IMR-90 (cell line): ENCODE measurements at places on chromosomes 1 and 21. TPM values are rescaled to one million over a fixed set of nuclear protein-coding genes. Genes with fewer than 3 reads are reported as not detected.

DNA sequence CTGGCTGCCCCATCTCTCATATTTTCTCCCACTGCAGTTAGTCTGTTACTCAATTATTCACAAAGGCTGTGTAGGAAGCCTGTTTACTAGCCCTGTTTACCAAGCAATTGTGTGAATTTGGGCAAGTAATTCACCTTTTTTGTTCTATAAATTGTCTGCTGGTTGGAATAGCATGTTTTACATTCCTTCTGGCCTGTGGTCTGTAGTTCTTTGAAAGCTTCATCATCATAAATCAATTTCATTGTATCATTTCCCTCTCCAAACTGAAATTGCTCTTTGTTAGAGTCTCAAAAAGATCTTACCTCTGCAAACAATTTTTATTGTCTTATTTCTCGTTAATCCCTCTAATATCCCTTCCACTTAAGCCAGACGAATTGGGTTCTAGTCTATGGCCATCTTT is 1059.5 kb upstream of the ADGRL4 start:
- H3K4me3 ChIP-seq, result no peak overlapping the region
- no peaks in the 10 kb centered on the region for H3K4me1 ChIP-seq
- no peaks in the 10 kb centered on the region for H3K27me3 ChIP-seq
- H3K27ac ChIP-seq, result no peak overlapping the region
- H3K36me3 ChIP-seq, result no peaks in the 10 kb centered on the region

DNA sequence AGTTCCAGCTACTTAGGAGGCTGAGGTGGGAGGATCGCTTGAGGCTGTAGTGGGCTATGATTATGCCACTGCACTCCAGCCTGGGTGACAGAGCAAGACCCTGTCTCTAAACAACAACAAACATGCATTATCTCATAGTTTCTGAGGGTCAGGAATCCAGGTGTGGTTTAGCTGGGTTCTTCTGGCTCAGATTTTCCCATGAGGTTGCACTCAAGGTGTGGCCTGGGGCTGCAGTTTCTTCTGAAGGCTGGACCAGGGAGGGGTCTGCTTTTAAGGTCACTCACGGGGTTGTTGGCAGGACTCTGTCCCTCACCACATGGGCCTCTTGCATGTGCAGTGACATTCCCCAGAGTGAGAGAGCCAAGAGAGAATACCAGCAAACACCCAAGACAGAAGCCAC is 77.0 kb downstream of the EPHB2 start:
- peaks cover 16% of the 10 kb centered on the region for H3K36me3 ChIP-seq
- DNase-seq, result no peak
- H3K4me1 ChIP-seq, result peaks cover 4% of the 10 kb centered on the region
- no peak overlapping the region for H3K27ac ChIP-seq
- H3K27me3 ChIP-seq, result no peaks in the 10 kb centered on the region
- no peak overlapping the region for H3K4me3 ChIP-seq

GRCh38 chr1:204390751-204391466 is 20.7 kb downstream of the PPP1R15B start:
- peak; percentile 41 for DNase-seq
- no peak overlapping the region for H3K27ac ChIP-seq
- H3K27me3 ChIP-seq, result peaks cover 8% of the 10 kb centered on the region
- H3K36me3 ChIP-seq, result no peaks in the 10 kb centered on the region
- no peak overlapping the region for H3K4me3 ChIP-seq
- no peaks in the 10 kb centered on the region for H3K4me1 ChIP-seq

- no peak overlapping the region for H3K4me3 ChIP-seq
- no peak overlapping the region for H3K27ac ChIP-seq
- H3K27me3 ChIP-seq, result no peaks in the 10 kb centered on the region
- H3K36me3 ChIP-seq, result no peaks in the 10 kb centered on the region
- DNase-seq, result no peak
- peaks cover 22% of the 10 kb centered on the region for H3K4me1 ChIP-seq
Measured at GRCh38 chr21:34999397-34999941, 49.6 kb downstream of the RUNX1 start.

DNA sequence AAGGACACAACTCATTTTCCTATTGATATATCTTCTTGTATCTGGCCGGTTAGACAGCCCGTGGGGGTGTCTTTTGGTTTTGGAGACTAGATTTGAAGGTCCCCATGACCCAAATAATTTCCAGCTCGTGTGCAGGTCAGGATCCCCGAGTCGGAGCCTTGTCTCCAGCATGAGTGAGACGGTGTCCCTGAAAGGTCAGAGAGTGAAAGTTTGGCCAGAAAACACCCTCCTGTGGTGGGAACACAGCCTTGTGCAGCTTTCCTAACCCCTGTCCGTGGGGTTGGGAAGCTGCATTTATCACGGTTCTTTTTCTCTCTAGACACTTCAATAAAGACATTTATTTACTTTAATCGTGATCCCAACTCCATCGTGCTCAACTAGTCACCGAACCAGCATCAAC is 17.6 kb downstream of the COQ8A start:
- H3K36me3 ChIP-seq, result no peaks in the 10 kb centered on the region
- H3K4me1 ChIP-seq, result no peaks in the 10 kb centered on the region; the same call in 1 of the 2 replicates
- no peaks in the 10 kb centered on the region for H3K27me3 ChIP-seq
- no peak for DNase-seq
- H3K4me3 ChIP-seq, result no peak overlapping the region
- H3K27ac ChIP-seq, result no peak overlapping the region

GRCh38 chr21:23858878-23859277 is 1748.4 kb downstream of the MRPL39 start:
- no peak overlapping the region for H3K4me3 ChIP-seq
- no peaks in the 10 kb centered on the region for H3K4me1 ChIP-seq
- no peak overlapping the region for H3K27ac ChIP-seq
- DNase-seq, result no peak
- H3K36me3 ChIP-seq, result no peaks in the 10 kb centered on the region

GRCh38 chr1:46527474-46528296 is 23.8 kb downstream of the KNCN start:
- no peaks in the 10 kb centered on the region for H3K36me3 ChIP-seq
- H3K27ac ChIP-seq, result no peak overlapping the region

DNA sequence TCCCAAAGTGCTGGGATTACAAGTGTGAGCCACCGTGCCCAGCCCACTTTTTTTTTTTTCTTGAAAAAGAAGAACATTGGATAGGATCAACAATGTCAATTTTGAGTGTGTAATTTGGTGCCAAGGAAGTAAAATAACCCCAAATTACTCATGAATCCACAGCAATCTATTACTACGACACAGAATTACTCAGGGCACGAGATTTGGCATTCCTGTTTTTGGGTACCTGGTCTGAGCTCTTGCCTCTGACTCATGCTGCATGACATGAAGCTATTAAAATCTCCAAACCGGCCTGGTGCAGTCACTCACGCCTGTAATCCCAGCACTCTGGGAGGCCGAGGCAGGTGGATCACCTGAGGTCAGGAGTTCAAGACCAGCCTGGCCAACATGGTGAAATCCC is 10.4 kb downstream of the RNF19B start:
- no peak overlapping the region for H3K27ac ChIP-seq
- H3K27me3 ChIP-seq, result no peaks in the 10 kb centered on the region
- peaks cover 5% of the 10 kb centered on the region for H3K4me1 ChIP-seq
- no peak for DNase-seq
- H3K36me3 ChIP-seq, result no peaks in the 10 kb centered on the region

DNA sequence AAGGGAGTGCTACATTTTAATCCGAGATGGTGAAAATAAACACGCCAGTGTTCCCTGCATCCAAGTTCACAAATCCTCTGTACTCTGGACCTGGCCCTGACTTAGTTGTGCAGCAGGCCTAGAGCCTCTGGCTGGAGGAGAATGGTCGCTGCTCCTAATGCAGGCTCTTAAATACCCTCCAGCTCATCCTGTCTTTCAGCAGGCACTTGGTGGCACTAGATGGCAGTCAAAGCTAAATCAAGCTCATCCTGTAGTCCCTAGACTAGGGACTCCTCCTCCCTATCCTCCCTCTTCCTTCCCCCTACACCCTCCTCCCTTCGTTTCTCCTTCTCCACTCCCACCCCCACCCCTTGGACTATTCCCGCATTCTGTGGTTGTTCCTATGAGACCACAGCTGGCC is 41.6 kb upstream of the MTR start:
- no peaks in the 10 kb centered on the region for H3K4me1 ChIP-seq
- no peak overlapping the region for H3K27ac ChIP-seq
- no peaks in the 10 kb centered on the region for H3K27me3 ChIP-seq
- no peaks in the 10 kb centered on the region for H3K36me3 ChIP-seq

DNA sequence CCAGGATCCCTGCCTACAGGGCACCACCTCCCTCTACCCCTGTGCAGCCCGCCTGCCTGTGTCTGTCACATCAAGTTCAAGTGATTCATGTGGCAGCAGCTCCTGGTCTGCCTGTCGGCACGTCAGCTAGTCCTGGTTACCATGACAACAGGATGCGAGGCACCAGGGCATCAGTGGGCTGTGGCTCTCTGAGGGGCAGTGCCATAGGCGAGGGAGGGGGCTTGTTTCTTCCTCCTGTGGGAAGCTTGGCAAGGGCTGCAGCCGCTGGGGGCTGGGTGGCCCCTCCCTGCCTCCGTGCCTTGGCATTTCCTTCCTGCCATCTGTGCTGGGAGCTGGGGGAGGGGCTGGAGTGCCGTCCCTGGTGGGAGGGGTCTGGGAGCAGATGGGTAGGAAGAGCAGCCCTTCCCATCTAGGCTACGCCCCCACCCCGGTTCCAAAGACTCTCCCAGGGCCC is 43.1 kb downstream of the FOXO6 start:
- H3K36me3 ChIP-seq, result no peaks in the 10 kb centered on the region
- no peak overlapping the region for H3K4me3 ChIP-seq
- H3K27ac ChIP-seq, result no peak overlapping the region
- no peak for DNase-seq
- peaks cover 60% of the 10 kb centered on the region for H3K27me3 ChIP-seq
- no peaks in the 10 kb centered on the region for H3K4me1 ChIP-seq

DNA sequence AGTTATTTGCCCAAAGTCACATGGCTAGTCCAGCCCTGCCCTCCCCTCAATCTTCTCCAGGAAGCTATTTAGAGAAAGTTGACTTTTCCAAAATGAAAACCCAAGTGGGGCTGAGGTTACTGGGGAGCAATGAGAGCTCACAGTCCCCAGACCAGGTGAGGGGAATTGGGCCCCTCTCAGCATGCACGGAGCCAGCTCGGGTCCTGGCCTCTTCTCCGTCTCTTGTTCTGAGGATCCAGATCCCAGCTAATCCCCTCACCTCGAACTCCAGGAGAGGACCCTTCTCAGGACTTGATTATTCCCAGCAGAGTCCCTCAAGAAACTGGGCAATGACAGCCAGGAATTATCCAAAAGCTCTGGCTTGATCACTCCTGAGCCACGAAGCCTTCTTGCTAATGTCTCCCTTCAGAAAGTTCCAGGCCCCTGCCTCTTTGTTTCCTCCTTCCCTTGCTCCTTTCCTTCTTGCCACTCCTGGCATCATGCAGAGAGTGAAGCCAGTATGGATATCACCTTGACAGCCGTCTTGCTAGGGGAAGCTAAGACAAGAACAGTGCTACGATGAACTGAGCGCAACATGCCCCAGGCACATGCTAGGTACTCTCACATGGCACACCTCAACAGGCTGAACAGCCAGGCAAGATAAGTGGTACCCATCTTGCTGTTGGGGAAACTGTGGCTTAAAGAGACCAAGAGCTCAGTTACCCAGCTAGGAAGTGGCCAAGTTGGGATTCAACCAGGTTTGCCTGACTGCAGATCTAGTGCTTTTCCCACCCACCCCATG is 51.9 kb downstream of the KLHDC7A start:
- H3K27ac ChIP-seq, result no peak overlapping the region
- DNase-seq, result no peak
- no peaks in the 10 kb centered on the region for H3K36me3 ChIP-seq
- H3K4me1 ChIP-seq, result no peaks in the 10 kb centered on the region
- no peak overlapping the region for H3K4me3 ChIP-seq
- no peaks in the 10 kb centered on the region for H3K27me3 ChIP-seq

DNA sequence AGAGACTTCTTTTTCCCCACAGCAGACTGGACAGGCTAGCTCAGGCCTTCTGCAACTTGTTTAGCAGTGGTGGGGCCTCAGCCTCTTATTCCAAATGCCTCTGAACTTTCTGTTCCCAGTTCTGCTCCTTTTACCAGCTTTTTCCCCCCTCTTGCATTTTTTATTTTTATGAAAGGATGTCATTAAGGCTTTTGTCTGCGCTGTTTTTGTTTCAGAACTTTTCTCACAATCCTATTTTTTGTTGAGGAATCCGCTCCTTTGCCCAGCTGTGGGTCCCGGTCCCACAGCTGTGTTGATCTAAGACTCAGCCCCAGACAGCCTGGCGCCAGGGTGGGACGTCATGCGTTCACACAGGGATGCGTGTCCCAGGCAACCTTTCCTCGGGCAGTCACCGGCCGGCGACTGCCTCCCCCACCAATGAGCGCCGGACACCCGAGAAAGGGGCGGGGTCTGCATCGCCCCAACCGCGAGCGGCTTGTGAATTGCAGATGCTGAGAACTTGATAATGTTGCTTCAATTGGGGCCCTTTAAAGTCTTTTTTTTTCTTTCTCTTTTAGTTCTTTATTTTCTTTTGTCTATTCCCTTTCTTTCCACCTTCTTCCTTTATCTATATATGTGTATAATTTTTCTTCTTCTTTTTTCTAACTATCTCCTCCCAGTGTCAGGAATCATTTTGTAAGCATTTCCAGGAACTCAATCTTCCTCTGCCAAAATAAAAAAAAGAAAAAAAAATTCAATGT is 3.0 kb upstream of the ID3 start:
- peak overlapping the region; percentile 91 for H3K27ac ChIP-seq
- DNase-seq, result peak; percentile 99
- peaks cover 13% of the 10 kb centered on the region for H3K36me3 ChIP-seq
- no peaks in the 10 kb centered on the region for H3K27me3 ChIP-seq
- H3K4me1 ChIP-seq, result peaks cover 28% of the 10 kb centered on the region

DNA sequence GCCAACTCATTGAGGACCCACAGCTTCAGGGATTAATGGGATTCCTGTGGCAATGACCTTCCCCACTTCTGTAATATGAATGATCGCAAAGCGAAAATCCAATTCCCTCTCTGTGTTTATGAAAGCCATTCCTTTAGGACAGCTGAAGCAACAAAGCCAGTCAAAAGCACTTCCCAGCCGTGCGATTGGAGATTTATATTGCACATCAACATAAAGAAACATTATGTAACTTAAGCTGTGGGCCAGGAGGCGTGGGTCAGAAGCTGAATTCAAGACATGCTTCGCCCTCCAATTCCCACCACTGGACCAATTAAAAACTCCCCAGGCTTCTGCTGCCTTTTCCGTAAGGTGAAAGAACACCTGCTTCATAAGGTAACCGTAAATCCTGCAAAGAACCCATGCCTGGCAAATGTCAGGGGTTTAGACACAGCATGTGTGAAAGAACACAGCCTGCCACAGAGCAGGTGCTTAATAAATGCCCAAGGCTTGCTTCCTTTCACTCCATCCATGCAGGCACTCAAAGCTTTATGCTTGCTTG is 138.9 kb upstream of the SOD1 start:
- no peaks in the 10 kb centered on the region for H3K36me3 ChIP-seq
- no peaks in the 10 kb centered on the region for H3K4me1 ChIP-seq
- H3K27me3 ChIP-seq, result no peaks in the 10 kb centered on the region
- no peak overlapping the region for H3K27ac ChIP-seq

DNA sequence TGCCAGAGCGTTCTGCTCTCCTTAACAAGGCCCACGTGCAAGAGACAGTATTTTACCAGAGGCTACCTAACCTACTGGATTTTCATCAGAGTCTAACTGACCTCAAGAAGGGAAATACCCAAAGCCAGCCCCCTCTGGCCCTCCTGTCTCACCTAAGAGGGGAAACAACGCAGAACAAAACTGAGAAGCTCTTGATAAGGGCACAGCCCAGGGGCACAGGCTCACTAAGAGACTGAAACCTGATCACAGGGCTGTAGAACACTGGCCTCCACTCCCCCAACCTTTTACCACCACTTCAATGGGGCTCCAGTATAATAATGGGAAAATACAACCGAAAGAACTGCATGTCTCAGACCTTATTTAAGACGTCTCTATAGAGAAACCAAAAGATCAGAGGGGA is 449.5 kb upstream of the CAMK1G start:
- DNase-seq, result no peak
- H3K27me3 ChIP-seq, result no peaks in the 10 kb centered on the region
- no peaks in the 10 kb centered on the region for H3K36me3 ChIP-seq
- no peak overlapping the region for H3K27ac ChIP-seq
- no peak overlapping the region for H3K4me3 ChIP-seq

CCDC27 gene
- not detected in 2 replicates for polyA plus RNA-seq

C1orf53 gene
- polyA plus RNA-seq, result 7.0 and 8.0 TPM in 2 replicates

BPNT1 gene
- polyA plus RNA-seq, result 31.7 and 34.2 TPM in 2 replicates

IGSF9 gene
- polyA plus RNA-seq, result 0.05 and 0.07 TPM in 2 replicates
